ENCODE measurements at places on chromosomes 3 and 15.

DNA sequence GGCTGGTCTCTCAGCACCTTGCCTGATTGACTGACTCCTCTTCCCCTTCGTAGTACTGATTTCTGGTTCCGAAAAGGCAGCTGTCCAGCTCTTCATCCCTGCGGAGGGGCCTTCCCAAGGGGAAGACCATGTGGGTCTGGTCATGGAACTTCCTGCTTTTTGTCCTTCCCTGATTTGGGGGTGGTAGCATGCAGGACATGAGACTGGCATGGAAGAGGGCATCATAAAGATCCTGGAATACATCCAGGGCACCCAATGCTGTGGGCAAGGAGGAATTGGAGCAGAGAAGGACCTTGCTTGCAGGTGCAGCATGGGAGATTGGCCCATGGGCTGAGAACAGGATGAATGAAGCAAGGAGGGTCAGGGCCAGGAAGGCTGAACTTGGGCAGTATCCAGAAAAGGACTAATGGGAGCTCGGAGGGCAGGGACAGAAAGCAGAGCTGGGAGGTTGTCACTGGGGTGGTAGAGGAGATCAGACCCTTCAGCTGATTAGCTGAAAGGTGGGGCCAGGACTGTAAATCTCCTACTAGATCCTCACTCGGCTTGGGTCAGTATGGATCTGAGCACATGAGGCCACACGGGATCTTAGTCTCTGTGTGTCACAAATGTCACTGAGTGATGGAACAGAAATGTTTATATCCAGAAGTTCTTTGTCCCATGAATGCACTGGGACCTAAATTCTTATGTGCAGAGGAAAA, 59.5 kb downstream of the AMOTL2 start:
- no peak for DNase-seq

DNA sequence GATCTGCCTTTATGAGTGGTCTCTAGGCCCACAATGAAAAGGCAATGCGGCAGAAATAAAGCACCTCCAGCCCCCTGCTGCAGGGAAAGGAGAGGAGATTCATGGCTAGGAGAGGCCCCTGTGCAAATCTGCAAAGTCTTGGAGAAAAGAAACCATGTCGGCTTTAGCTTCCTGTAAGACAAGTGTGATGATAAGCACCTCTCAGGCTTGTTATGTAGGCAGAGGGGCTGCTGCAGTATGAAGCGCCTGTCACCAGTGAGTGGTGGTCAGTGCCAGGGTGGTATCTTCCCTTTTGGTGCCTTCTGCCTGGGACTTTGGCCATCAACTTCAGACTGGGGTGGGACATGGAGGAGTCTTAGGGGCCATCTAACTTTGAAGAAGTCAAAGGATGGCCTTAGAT, 59.2 kb upstream of the ARHGEF3 start:
- DNase-seq: no peak

DNA sequence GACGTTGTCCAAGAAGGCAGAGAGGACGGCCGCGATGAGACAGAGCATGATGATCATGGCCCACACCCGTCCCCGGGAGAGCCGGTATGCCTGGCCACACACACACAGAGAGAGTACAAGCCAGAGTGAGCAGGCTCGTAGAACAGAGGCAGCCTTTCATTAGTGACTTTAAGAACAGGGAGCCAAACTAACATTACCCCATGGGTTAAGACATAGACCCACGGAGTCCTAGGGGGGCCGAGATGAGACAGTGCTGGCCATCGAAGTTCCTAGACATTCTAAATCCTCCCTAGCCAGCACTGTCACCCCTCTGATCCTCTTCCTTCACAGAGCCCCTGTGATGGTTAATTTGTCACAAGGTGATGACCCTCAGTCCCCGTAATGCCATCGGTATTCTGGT, 114.0 kb downstream of the OCA2 start:
- no peak for DNase-seq

DNA sequence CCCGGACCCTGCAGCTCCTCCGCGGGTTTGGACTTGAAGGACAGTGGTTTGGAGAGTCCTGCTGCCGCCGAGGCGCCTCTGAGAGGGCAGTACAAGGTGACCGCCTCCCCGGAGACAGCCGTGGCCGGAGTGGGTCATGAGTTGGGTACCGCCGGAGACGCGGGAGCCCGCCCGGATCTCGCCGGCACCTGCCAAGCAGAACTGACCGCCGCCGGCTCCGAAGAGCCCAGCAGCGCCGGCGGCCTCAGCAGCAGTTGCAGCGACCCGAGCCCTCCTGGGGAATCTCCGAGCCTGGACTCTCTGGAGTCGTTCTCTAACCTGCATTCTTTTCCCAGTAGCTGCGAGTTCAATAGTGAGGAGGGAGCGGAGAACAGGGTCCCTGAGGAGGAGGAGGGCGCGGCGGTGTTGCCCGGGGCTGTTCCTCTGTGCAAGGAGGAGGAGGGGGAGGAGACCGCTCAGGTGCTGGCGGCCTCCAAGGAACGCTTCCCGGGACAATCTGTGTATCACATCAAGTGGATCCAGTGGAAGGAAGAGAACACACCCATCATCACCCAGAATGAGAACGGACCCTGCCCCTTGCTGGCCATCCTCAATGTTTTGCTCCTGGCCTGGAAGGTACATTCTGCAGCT, 634 bp downstream of the MINDY2 start:
- DNase-seq: no peak

DNA sequence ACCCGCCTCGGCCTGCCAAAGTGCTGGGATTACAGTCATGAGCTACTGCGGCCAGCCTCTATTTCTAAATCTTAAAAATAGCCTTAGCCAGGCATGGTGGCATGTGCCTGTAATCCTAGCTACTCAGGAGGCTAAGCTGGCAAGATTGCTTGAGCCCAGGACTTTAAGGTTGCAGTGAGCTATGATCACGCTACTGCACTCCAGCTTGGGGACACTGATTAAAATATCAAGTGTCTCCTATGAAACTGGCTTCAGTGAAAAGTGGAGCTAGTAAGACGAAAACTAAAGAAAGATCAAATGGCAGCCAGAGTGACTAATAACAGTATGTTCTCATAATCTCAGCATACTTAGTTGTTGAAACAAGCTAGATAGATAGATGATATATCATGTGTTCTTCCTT, 112.5 kb downstream of the STT3B start:
- no peak for DNase-seq

- DNase-seq: no peak
Measured at GRCh38 chr15:64107337-64107736, 11.6 kb downstream of the SNX1 start.

DNA sequence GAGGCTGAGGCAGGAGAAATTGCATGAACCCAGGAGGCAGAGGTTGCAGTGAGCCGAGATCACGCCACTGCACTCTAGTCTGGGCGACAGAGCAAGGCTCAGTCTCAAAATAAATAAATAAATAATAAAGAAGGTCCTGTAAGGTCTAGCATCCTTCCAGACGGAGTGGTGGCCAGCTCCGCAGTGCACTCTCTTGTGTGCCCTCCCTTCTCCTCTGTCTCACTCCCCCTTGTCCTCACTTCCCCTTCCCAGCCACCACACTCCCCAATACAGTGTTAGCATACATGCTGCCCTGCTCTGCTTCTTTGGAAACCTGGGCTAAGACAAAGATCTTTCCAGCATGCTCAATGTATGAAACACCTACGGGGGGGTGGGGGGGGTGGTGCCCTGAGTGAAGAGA, 3.4 kb upstream of the CLN6 start:
- no peak for DNase-seq

- DNase-seq: no peak
Measured at GRCh38 chr15:44308415-44308814, 19.9 kb downstream of the GOLM2 start.

GRCh38 chr15:78393137-78393536, 44.9 kb upstream of the IREB2 start:
- no peak for DNase-seq

DNA sequence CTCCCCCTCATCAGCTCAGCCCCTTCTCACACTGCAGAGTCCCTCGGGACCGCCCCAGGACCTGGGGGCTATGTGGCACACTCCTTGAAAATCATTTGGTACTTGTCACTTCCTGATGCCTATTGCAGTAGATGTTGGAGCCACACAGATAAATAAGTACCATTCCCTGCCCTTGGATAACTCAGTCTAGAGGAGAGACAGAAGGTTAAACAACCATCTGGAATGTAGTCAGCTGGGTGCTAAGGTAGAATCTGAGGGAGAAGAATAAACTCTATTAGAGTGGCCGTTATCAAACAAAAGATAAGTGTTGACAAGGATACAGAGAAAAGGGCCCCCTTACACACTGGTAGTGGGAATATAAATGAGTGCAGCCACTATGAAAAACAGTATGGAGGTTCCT, 112.3 kb upstream of the NR2E3 start:
- no peak for DNase-seq

- no peak for DNase-seq
Measured at GRCh38 chr3:35944926-35945710, 305.8 kb downstream of the ARPP21 start.

DNA sequence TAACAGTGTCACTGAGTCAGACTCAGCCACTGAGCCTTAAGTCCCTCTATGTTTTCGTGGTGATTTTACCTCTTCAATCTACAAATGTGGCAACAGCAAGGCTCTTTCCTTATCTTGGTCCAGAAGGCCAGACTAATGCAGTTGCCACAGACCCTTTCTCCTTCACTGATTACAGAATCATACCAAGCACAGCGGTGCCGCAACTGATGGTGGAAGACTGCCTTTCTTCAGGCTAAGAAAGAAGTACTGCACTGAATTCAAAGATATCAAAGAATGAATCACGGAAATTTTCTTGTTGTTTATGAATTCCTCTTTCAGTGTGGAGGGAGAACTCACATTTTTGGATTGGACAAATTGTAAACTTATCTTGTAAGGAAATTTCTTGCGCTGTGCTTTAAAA, 18.6 kb downstream of the DCP1A start:
- no peak for DNase-seq

GRCh38 chr3:176971613-176972174, 225.6 kb downstream of the TBL1XR1 start:
- DNase-seq: no peak

All from CD8-positive, alpha-beta memory T cell (primary cell).